ENCODE measurements at places on chromosomes 1 and 21. TPM values are rescaled to one million over a fixed set of nuclear protein-coding genes. Genes with fewer than 3 reads are reported as not detected.
A peak's percentile ranks its signal among the peaks of the same experiment; 100 is the strongest.

DNA sequence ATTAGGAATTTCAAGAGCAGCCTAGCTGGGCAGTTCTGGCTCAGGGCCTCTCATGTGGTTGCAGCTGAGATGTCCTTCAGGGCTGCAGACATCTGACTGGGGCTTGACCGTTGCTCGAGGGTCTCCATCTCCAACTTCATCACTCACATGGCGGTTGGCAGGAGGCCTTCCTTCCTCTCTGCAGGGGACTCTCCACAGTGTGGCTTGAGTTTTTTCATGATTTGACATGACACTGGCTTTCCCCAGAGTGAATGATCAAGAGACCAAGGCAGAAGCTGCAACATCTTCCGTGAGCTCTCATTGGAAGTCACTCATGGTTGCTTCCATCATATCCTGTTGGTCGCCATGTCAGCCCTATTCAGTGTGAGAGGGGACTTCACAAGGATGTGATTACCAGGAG lies 74.6 kb downstream of the RUNX3 start:
- DNase-seq = no peak

DNA sequence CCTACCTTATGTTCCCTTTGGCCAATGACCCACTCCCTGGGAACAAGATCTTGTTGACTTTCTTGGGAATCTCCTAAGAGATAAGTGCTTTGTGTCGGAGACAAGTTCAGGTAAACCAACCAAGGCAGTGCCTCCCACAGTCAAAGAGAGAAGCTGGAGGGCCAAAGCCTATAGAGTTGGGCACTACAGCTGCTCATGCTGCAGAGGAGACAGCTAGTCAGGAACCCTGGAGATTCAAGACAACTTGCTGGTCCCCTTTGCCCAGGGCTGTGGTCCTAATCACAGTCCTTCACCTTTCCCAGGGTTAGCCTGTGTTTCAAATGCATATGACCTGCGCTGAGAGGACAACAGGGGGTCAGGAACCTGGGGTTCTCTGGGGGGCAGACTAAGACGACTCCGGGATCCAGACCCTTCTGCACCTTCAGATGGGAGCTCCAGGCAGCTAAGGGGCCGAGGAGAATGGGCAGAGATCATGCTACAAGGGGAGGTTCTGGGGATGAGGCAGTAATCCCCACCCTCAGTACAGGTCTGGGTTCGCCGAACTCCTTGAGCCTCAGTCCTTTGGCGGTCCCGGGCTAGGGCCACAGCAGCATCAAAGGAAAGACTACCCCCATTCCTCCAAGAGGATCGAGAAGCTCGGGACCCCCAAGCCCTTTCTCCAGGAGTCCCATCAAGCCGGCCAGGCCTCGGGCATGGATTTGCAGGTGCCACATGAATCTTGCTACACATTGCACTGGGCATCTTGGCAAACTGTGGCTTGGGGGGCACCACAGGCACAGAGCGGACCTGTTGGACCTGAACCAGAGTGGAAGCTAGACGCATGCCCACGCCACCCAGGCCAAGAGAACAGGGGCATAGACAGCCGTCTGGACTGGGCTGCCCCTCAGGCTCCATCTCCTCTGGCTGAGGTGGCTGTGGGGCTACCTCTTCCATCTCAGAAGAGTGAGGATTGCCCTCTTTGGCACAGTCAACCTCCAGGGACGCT lies 2.0 kb upstream of the USF1 start:
- DNase-seq = no peak

DNA sequence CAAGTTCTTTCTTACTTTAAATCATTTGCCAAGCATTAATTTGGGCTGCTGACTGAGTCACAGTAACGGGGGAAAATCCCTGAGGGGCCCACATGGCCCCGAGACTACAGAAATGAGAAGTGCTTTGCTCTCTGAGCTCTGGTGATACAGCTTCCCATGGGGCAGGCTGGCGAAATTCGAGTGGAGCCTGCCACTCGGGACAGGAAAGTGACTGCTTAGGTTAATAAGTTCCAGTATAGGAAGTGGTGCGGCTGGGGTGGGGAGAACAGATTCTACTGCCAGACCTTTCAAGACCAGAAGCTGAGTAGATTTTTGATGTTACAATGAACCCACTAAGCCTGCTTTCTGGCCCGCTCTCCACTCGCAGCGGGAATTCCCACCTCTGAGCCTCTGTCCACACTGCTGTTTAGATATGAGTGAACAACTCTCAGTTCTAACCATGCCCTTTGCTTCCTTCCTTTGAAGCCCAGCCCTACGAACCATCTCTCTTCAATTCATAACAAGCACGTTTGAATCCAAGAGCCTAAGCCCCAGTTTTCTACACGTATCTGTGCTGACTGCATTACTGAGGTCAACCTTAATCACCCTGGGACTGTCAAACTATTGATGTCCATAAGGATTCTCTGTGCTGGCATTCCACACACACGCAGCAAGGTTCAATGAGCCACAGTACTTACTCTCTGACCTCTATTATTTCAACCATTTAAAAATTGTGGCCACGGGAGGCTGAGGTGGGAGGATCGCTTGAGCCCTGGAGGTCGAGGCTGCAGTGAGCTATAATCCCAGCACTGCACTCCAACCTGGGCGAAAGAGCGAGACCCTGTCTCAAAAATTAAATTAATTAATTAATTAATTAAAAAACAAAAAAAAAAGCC lies 9.6 kb downstream of the ZBTB17 start:
- DNase-seq = no peak

DNA sequence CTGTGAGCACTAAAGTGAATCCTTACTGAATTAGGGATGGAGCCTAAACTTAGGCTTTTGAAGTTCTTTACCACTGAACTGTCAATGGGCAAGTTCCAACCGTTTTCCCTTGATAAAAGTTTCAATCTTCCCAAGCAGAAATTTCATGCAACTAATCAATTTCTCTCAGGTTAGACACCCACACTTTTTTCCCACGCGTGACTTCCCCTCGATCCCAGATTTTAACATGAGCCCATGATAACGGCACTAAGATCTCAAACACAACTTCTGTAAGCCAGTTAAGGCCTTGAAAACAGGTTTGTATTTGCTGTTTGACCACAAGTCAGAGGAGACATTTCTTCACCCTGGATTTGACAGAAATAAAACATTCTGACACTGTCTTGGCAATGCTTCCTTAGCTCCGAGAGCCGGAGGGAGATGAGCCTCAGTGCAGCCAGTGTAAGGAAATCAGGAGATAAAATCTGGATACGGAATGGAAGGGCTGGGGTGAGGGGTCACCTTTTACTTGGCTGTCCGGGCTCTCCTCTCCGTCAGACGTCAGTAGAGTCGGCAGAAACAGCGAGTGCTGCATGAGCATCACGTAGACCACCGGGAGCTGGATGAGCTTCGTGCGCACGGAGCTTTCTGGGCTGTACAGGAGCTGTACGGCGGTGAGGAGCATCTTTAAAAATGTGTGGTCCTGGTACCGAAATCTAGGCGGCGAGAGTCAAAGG lies 39.7 kb downstream of the MRAP start:
- DNase-seq = no peak

- no peak for DNase-seq
Measured at GRCh38 chr1:182842265-182842664, 3.1 kb downstream of the DHX9 start.

DNA sequence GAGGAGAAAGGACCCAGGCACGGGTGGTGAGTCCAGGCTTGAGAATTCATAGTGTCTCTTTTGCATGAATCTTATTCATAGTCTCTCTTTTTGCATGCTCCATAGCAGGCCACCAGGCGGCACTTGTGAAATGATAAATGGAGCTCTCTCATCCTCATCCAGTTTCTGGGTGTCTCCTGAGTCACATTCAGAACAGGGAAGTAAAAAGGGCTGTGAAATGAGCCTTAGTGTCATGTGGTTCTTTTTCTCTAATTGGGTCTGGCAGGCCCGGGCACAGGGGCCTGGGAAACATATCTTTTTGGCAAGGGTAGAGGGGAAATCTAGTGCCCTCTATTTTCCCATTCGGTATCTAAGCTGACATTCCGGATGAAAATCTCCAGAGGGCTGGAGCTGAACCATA lies 19.1 kb upstream of the NCF2 start:
- DNase-seq = peak; percentile 86

DNAJB4 gene
- 88.0 TPM for total RNA-seq

DNA sequence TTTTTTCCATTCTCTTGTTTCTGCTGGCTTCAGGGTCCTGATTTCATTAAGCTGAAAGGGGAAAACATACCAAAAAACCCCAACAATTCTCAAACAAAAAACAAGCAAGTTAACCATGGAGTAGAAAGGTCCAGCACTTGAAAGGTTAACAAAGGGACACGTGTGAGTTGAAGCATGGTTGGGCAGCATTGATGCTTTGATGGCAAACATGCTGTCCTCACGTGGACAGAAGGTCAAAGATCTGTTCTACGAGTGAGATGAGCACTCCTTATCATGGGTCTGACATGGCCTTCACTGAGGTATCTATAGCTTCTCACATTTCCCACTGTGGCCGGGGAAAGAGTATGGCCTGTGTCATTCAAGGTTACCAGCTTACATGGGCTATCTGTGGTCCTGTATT lies 394.9 kb downstream of the HHAT start:
- DNase-seq = no peak

GRCh38 chr1:157137046-157137407 lies 1.2 kb downstream of the ETV3 start:
- DNase-seq = no peak

GRCh38 chr1:206568256-206568655 lies 44.0 kb downstream of the EIF2D start:
- peak; percentile 84 for DNase-seq

DNA sequence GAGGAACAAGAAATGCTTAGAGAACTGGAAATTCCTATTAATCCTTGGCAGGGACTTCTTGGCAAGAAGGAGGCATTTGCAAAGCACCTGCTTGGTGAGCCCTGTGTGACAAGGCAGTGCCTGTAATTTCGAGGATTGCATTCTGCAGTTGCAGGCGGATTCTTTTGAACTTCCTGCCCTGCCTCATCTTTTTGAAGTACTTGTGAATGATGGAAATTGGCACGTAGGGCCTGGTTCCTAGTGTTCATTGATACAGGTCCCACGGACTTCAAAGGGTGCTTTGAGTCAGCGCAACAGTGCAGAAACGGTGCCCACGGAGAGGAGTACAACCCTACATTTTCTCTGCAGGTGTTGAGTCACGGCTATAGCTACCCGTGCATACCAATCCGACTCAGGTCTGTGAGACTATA lies 6.4 kb downstream of the HUNK start:
- DNase-seq = no peak

DNA sequence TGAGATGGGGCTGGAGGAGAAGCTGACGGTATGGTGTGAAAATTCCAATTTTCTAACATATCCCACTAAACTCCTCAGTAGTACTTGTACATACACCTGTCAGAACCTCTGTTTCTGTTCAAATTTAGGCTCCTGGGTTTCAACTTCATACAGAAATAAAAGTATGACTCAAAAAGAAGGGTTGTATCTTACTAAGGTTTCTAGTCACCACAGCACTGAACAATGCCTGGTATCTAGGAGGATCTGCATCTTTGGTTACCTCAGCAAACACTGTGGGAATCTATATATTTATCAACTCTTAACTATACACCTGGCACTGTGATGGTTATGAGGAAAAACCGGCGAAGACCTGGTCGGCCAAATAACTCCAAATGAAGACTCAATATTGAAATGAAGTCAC lies 13.8 kb downstream of the RBM34 start:
- DNase-seq = no peak

DNA sequence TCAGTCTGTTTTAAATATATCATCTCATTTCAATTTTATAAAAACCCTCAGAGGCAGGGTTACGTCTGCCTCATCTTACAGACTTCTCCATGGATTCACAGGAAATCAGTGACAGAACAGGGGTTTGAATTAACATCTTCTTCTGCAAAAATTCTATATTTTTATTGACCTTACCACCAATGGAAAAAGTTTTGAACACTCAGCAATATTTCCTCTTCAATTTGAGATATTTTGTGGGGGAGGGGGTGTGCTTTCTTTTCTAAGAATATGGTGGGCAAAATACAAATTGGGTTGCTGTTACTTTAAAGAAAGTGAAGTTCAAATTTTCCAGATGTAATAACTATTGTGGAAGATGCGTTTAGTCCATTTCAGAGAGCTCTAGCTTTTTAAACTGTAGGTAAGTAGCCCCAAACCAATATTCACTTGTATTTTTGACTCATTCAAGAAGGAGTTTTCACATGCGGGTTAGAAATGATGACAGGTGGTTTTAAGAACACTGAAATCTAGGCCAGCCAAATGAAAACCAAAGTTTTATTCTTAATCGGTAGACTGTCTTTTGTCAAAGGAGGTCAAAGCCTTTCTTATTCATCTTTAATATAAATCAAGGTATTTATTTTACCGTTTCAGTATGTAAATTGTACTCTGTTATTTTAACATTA lies 17.4 kb downstream of the TGFB2 start:
- DNase-seq = no peak

C8A gene
- total RNA-seq = not detected

GRCh38 chr1:205137901-205138300 lies 16.1 kb upstream of the RBBP5 start:
- no peak for DNase-seq

GRCh38 chr21:43938751-43939442 lies 73.2 kb upstream of the TRAPPC10 start:
- peak; percentile 91 for DNase-seq

DNA sequence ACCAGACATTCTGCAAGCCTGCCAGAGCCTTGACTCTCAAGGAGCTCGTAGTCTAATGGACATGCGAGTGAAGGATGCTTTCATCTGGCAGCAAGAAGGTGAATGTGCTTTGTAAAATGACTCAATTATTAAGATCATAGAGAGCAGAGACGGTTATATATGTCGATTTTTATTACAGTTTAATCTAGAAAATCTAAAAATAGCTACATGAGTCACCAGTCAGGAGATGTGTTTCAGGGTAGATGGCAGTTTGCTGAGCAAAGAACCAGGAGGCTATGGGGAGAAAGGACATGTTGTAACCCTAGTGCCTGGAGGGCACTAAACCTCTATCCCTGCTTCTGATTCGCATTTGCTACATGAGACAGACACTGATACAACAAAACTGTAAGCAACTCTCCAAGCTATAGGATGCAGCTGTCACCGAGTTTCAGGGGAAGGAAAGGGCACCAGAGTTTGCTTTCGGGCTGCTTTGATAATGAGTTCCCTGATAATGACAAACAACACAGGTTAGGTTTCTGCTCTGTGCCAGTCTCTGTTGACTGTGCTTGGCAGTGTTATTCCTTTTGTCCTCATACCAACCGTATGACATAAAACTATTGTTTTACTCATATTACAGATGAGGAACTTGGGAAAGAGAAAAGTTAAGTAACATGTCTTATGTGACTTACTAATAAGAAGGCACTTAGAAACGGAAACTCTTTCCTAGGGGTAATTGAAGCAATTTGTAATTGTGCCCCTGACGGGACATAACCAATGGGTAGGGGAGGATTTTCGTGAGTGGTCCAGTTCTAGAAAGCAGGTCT lies 43.2 kb downstream of the C1orf198 start:
- no peak for DNase-seq

GRCh38 chr1:173529106-173529505 lies 52.0 kb downstream of the PRDX6 start:
- no peak for DNase-seq

GRCh38 chr1:101366513-101367215 lies 129.8 kb downstream of the S1PR1 start:
- DNase-seq = no peak

DNA sequence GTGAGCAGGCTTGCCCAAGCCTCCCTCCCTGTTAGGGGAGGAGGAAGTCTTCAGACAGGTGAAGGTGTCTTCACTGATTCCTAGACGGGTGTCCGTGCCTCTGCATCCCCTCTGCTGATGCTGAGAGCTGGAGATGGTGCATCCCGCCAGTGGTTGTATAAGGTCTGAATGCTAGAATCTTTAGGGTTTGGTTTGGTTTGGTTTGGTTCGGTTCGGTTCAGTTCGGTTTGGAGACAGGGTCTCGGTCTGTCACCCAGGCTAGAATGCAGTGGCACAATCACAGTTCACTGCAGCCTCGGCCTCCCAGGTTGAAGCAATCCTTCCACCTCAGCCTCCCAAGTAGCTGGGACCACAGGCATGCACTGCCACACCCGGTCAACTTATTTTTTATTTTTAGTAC lies 153.6 kb downstream of the PGBD5 start:
- DNase-seq = no peak
